HT1080 (cell line): ENCODE measurements at places on chromosomes 1 and 21. TPM values are rescaled to one million over a fixed set of nuclear protein-coding genes. Genes with fewer than 3 reads are reported as not detected.

Gene SPRR2F
- not detected in 2 replicates for total RNA-seq

Gene TP73
- 0.27 TPM in 1 of 2 replicates, not detected in the other for total RNA-seq

Gene TFF2
- total RNA-seq = not detected in 2 replicates

Gene PDC
- total RNA-seq = not detected in 2 replicates

Gene RHOU
- not detected in 2 replicates for total RNA-seq

Gene OR2T2
- not detected in 2 replicates for total RNA-seq

Gene IFNLR1
- not detected in 2 replicates for total RNA-seq

Gene LACTBL1
- total RNA-seq = not detected in 2 replicates

Gene KANK4
- not detected in 2 replicates for total RNA-seq

GRCh38 chr1:169676001-169676400, 35.4 kb downstream of the SELL start:
- peak; percentile 79 for DNase-seq

DNA sequence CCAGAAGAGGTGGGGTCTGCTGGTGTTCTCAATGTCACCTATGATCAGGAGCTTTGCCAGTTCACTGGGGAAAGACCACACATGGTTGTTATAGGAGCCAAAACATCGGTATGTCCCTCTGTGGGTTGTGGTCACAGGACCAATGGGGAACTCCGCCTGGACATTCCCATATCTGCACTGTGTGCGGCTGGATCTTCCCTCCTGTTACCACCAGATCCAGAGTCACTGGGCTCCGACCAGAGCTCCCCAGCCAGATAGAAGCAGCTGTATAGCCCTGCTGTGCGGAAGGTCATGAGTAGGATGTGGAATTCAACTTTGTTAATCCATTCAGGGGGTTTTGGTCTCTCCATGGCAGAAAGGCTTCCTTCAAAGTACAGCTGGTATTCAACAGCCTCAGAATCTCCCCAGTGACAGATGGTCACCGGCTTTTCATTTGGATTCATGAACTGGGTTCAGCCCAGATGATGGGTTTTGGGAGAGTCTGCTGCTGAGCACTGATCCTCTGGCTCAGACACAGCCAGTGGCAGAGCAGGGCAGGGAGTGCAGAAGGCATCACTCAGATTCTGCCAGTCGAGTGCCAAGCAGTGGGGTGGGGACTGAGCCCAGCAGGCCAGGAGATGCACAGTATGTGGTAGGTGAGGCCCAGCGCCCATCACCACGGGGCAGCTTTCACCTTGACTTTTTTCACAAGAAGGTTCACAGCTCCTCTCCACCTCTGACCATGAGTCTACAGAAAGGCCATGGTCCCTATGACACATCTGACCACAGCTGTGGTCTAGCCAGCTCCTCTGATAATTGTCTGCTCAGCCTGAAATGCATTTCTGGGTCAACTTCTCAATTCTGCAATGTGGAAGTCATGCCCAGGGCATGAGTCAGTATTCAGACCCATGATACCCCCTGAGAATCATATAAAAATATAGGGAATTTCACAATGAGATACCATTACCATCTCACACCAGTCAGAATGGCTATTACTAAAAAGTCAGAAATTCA, 2.9 kb upstream of the SHCBP1L start:
- peak; percentile 96 for DNase-seq

- no peak for DNase-seq
Measured at GRCh38 chr1:26775666-26776065, 12.1 kb upstream of the PIGV start.

DNA sequence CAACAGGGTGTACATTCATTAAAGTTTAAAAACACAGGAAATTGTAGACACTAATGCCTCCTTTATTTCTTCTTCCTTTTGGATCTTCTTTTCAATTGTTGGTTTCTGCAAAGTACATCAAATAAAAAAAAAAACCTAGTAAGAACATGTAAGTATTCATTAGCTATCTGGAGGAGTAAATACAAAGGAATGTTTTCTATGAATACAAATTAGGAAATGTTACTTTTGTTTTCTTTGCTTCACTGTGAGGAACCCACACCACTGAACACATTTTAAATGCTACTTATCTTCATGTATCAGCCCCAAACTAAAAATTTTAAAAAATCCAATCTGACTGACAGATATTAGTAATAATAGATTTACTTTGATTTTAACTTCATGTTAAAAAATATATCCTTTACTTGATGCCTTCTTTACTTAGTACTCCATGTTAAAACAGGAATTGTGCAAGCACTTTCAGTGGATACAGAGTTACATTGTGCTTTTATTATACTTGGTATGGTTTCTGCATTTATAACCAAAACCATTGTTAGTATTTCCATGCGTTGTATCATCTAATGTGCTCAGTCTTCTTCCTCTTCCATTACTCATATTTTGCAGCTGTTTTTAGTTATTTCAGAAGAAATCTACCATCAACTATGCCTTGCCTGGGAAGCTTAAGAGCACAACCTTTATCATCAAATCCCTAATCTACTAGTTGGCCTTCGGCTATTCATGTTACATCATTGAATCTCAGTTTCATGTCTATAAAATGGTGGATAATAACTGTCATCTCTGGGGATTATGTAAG, 236.9 kb upstream of the DPYD start:
- no peak for DNase-seq

GRCh38 chr1:153795934-153796785, 21.0 kb downstream of the SLC27A3 start:
- no peak for DNase-seq

GRCh38 chr1:184310157-184310819, 76.5 kb upstream of the C1orf21 start:
- no peak for DNase-seq

GRCh38 chr1:215718575-215719287, 151.6 kb downstream of the KCTD3 start:
- no peak for DNase-seq

DNA sequence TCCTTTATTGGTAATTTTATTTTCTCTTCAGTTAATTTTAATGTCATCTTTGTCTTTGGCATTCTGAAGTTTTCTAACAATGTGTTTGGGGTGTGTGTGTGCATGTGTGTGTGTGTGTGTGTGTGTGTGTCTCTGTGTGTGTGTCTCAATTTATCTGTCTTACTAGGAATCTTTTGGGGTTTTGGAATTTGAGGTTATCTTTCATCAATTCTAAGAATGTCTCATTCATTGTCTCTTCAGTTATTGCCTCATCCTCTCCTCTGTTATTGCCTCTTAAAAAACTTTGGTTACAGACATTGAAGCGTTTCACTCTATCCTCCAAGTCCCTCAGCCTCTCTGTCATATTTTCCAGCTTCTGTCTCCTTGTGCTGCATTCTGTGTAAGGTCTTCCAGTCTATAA, 18.1 kb upstream of the SAMD13 start:
- no peak for DNase-seq

DNA sequence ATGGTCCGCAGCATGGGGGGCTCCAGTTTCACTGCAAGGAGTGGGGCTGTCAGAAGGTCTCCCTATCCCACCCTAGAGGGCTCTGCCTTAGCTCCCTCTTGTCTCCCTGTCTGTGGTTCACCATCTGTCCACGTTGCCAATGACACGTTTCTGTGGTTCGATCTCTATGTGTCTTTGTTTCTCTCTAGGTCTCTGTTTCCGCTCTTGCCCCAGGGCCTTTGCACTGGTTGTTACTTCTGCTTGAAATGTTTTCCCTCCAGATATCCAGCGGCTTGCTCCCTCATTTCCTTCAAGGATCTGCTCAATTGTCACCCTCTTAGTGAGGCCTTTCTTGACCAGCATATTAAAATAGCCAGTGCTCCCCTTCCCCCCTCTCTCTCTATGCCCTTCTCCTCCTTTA, 8.5 kb upstream of the MRPS15 start:
- DNase-seq = no peak

DNA sequence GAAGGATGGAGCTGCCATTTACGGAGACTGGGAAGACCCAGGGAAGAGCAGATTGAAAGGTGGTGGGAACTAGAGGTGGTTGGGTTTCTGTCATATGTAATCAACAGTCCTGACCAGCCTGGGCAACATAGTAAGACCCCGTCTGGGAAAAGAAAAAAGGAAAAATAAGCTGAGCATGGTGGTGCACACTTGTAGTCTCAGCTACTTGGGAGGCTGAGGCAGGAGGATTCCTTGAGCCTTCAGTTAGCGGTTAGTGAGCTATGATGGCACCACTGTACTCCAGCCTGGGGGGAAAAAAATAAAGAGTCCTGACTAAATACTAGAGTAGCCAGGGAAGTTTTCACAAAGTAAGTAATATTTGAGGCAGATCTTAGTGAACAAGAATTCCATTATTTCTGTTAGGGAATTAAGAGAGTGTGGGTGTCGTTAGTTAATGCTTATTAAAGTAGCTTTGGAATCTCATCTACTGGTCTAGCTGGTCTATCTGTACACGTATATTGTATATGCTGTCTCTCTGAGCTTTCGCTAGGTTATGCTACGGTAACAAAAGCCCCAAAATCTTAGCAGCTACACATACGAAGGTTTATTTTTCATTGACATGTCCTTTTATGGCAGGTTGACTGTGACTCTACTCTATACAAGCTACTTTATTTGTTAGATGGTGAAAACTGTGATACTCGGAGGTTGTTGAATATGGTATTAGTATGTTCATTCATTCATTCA, 4.4 kb downstream of the NBPF1 start:
- DNase-seq = no peak

DNA sequence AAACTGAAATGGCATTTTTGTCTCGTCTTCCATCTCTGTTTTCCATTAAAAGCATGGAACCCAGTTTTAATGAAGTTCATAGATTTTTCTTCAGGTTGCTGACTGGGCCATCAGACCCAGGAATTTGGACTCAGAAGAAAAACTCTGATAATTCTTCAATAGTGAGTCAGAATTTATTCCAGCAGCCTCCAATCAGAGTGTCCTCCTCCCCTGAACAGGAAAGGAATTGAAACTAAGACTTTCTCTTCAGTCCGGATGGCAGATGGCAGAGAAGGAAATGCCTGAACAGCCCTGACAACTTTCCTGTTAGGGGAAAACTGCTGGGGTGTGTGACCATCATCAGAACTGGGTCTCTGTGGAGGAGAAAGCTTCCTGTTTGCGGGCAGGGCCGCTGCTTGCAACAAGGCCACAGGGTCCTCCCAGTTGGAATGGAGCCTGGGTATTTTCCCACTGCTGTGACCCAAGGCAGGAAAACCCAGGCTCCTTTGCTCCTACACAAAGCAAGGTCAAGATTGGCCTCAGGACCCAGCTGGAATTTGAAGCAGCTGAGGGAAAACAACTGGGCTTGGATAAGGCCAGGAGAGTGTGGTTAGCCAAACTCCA, 20.7 kb downstream of the CD34 start:
- DNase-seq = peak; percentile 89

DNA sequence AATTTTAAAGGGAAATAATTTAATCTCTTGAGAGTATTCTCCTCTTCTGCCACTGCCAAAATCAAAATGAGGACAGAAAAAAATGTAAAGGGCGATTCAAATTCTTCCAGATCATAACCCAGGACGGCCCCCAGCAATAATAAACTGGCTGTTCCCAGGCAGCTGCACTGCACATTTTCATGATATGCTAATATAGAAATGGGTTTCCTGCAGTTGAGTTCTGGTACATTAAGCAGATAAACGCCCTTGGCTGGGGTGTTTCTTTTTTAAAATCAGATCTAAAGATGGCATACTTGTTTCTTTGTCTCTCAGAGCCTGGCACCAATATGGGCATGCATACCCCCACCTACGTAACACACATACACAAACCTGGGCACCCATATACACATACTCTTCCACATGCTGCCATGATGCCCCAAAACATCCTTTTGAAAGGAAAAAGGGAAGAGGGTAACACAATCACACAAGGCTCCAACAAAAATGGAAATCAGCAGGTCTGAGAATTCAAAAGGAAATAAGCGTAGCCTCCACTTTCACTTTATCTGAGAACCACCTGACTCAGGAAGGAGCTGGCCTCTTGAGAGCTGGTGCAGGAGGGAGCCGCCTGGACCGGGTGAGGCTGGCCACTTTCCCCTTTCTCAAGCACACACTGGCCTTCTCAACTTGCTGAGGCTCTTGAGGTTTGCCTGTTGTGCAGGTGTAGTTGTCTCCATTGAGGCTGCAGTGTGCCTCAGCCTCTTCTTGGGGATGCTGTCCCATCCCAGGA, 653.4 kb downstream of the KIF26B start:
- no peak for DNase-seq

DNA sequence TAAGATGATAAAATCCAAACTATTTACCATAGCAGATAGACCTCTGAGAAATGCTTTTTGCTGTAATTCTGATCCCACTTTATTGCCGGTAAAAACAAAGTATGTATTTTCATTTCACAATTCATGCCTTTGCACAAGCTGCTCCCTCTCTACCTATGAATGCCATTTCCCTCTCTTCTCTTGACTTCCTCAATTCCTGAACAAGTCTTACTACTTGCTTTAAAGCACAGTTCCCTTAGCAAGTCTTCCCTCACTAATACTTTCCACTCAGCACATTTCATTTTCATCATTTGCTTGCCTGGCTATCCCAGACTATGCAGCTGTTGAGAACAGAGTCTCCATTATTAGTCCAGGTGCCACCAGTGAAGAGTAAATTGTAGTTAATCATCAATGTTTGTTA, 13.8 kb downstream of the GPATCH2 start:
- no peak for DNase-seq

DNA sequence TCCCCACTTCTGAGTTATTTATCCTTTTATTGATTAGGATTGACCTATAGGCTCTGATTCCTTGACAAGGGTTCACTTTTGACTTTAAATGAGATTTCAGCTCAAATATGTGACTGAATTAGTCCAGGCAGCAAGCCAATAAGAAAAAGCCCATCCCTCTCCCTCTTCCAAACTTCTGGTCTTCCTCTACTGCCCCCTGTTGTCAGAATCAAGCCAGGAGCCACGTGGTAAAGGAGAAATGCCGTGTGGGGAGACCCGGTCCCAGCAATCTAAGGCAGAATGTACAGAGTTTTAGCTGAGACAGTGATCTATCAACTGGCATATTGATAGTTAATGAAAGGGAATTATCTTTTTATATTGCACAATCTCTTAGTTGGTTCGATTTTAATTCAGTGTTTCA, 5.2 kb downstream of the ADAMTS5 start:
- no peak for DNase-seq

DNA sequence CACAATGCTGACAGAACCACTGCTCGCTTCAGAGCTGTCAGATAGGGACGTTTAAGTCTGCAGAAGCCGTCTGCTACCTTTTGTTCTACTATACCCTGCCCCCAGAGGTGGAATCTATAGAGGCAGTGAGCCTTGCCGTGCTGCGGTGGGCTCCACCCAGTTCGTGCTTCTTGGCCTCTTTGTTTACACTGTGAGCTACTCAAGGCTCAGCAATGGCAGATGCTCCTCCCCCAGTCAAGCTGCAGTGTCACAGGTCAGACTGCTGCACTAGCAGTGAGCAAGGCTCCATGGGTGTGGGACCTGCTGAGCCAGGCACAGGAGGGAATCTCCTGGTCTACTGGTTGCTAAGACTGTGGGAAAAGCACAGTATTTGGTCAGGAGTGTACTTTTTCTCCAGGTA, 47.1 kb downstream of the LEPR start:
- peak; percentile 61 for DNase-seq
